ENCODE measurements at places on chromosomes 7 and 10.

DNA sequence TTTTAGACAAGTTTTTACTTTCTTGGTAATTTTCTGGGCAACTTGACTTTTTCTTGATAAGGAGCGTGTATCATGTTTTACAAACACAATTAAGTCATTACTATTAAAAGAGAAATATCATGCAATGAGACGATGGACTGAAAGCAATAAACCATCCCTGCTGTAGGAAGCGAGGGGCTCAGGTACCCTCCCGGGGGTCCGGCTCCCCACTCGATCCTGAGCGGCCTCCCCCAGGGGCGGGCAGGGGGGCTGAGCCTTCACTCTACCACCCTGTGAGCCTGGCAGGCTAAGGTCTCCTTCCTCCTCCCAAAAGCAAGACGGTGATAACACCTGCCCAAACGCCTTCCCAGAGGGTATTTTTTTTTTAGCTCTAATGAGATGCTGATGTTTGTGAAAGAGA lies 51.8 kb upstream of the ADGRA1 start:
- DNase-seq = no peak

DNA sequence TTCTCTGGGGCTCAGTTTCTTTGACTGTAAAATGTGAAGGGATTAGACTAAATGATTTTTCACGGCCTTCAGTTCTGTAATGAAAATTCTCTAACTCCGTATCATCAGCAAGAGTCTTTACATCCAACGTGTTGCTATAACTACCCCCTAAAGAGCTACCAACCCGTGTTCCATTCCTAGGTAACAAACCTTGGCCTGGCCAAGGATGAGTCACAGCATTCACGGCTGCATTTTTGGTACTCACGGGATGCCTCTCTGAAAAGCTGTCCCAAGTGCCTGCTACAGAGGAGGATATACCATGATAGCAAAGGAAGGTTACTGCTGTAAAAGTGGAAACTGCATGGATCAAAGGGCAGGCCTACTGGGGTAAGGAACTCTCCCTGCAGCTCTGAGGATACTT lies 5.9 kb downstream of the LRRC4 start:
- DNase-seq = peak; percentile 48

GRCh38 chr10:105068497-105068896 lies 427.4 kb downstream of the SORCS3 start:
- no peak for DNase-seq

- DNase-seq = peak; percentile 35
Measured at GRCh38 chr10:115948465-115948864, 324.5 kb downstream of the GFRA1 start.

DNA sequence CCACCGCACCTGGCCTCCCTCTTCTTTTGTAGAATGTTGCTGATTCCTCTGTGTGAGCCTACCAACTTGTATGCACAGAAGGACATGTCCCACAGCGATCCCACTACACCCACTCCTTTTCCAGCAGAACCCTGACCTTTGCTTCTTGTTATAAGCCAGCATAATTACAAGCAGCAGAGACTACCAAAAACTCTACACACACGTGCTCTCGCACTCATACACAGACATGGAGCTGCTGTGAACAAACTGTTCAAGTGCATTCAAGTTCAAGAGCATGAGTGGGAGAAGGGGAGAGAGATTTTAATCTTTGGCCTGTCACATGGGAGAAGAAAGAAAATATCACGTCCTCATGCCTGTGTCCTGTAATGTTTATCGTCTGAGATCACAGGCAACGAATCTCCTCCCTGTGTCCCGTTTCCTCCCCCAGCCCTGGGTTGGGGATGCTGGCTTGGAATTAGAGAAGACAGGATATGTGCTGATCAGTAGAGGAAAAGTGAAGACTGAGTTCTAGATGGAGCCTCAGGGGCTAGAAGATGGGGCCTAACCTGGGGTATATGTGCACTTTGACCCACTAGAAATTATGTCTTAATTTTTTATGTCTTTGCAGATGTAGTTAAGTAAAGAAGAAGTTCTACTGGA lies 79.6 kb downstream of the NHLRC2 start:
- DNase-seq = no peak

GRCh38 chr7:114432703-114433102 lies 18.1 kb downstream of the FOXP2 start:
- no peak for DNase-seq

GRCh38 chr7:2633538-2634266 lies 1.9 kb downstream of the TTYH3 start:
- DNase-seq = peak; percentile 87

DNA sequence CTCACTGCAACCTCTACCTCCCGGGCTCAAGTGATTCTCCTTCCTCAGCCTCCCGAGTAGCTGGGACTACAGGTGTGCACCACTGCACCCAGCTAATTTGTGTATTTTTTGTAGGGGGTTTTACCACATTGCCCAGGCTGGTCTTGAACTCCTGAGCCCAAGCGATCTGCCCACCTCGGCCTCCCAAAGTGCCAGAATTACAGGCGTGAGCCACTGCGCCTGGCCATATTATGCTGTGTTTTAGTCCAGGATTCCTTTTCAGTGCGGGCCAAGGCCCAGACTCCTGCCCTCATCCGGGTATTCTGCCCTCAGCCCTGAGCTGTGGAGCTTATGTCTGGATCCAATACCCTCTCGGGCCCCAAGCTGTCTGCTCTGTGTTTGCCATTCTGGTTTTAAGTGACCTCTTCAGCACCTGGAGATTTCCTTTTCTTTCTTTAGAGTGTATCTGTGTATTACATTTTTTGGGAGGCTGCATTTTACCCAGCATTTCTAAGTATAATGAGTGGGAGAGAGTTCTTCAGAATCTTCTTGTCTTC lies 114.9 kb downstream of the BUB3 start:
- no peak for DNase-seq

DNA sequence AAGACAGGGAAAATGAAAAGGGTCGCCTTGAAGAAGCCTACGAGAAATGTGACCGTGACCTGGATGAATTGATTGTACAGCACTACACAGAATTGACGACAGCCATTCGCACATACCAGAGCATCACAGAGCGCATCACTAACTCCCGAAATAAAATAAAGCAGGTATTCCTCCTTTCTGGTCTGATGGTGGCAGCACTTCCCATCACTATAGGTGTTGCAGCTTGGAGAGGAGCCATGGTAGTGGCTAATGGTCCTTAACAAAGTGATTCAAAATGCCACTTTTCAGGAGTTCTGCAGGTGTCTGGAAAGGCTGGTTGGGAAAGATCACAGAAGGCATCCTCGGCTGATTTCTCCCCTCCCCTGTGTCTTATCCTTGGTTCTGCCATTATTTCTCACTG lies 22.1 kb downstream of the EXOC4 start:
- no peak for DNase-seq

GRCh38 chr7:33849971-33850559 lies 55.3 kb upstream of the BMPER start:
- DNase-seq = no peak

GRCh38 chr10:21396889-21397288 lies 128.6 kb downstream of the SKIDA1 start:
- no peak for DNase-seq

GRCh38 chr7:112648781-112649180 lies 141.4 kb downstream of the TMEM168 start:
- no peak for DNase-seq

DNA sequence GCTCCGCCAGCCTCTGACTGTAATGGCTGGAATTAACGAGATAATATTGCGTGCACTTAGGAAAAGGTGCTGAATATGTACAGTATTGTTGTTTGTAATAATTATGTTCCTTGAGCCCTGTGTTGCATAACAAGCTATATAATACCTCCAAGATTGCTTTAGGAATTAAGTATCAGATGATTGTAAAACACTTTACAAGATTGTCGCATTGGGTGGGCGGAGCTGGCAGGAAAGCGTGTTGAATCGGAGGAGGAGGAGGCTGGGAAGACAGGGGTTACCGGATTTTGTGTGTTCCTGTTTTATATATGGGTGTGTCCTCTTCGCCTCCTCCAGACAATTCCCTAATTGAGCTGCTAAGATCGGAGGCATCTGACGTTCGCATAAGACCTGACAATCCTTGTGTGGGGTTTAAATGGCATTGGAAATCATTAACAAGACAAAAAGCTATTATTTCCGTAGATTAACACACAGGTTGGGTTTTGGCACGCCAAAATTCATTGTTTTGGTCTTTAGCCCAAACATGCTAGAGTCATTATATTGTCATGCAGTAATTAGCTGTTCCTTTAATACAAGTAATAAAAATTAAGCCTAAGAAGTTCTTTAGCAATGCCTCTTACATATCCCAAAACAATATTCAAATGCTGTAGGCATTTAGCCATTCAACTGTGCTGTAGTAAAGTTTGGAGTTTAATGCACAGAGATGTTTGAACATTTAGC lies 192.9 kb upstream of the SH2B2 start:
- no peak for DNase-seq

GRCh38 chr10:124509880-124510632 lies 48.4 kb downstream of the LHPP start:
- DNase-seq = no peak

- DNase-seq = peak; percentile 88
Measured at GRCh38 chr10:113056441-113057021, 106.5 kb downstream of the TCF7L2 start.

DNA sequence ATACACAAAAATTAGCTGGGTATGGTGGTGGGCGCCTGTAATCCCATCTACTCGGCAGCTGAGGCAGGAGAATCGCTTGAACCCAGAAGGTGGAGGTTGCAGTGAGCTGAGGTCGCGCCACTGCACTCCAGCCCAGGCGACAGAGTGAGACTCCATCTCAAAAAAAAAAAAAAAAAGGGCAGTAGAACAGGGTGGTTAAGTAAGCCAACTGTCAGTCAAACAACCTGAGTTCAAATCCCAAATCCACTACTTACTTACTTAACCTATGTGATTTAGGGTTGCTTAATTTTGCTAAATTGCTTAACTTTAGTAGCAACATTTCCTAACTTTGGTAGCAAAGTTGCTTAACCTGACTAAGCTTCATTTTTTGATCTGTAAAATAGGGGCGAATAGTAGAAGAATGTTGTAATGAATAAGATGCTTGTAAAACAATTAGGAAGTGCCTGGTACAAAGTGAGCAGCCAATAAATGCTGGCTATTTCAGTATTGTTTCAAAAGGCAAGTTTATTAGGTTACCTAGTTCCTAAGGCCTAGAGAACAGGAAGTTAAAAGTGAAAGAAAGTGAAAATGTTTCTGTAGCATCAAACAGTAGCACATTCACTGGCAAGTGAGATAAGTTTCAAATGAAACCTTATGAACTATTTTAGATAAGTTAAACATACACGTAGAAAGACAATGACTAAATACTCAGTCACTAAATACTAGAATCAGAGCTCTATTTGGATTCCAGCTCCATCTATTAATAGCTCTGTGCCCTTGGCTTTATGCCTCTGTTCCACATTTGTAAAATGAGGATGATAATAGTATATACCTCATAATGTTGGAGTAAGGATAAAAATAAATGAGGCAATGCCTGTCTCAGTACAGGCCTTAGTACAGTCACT lies 64.3 kb downstream of the HOXA1 start:
- peak; percentile 52 for DNase-seq

GRCh38 chr10:7417103-7417623 lies 6.3 kb upstream of the SFMBT2 start:
- peak; percentile 64 for DNase-seq

- DNase-seq = no peak
Measured at GRCh38 chr7:117076426-117076943, 123.2 kb downstream of the ST7 start.

DNA sequence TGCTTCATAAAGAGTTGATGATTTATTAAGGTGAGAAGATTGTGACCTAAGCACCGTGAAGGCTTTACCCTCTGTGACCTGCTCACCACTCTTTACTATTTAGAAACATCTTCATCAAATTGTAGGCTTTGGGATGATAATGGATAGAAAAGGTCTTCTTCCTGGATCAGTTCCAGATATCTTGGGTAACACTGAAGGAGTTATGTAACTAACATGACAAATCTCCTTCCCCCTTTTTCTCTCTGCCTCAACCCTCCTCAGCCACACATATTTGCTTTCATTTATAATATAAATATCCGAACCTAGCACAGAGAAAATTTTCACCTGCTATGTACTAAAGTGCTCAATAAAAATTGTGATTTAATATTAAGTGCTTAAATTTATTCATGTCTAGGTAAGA lies 151.5 kb downstream of the FRMD4A start:
- DNase-seq = no peak

DNA sequence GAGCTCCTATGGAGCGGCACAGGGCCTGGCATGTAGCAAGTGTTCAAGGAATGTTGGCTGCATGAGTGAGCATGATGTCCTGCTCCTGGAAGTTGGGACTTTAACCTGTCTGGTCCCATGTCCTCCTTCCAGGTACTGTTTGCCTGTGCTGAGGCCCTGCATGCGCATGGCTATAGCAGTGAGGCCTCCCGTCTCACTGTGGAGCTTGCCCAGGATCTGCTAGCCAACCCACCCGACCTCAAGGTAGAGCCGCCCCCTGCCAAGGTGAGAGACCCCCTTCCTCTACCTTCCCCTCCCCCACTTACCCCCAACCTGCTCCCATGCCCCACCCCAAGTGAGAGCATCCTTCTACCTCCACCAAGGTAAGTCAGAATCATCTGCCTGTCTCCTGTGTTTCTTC lies 8.1 kb downstream of the ZSWIM8 start:
- no peak for DNase-seq

DNA sequence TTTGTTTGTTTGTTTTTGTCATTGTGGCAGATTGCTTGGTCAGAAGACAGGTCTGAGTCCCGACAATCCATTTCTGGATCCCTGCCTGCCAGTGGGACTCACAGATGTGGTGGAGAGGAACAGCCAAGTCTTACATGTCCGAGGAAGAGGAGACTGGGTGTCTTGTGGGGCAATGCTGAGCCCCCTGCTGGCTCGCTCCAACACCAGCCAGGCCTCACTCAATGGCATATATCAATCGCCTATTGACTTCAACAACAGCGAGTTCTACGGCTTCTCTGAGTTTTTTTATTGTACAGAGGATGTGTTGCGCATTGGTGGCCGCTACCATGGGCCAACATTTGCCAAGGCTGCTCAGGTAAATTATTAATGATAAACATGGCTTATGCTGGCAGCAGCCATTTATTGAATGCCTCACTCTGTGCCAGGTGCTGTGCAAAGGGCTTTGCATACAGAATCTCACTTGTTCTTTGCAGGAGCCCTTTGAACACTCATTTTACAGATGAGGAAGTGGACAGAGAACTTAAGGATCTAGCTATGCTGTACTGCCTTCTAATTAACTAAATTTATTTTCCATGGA lies 33.3 kb downstream of the COX15 start:
- DNase-seq = peak; percentile 8

DNA sequence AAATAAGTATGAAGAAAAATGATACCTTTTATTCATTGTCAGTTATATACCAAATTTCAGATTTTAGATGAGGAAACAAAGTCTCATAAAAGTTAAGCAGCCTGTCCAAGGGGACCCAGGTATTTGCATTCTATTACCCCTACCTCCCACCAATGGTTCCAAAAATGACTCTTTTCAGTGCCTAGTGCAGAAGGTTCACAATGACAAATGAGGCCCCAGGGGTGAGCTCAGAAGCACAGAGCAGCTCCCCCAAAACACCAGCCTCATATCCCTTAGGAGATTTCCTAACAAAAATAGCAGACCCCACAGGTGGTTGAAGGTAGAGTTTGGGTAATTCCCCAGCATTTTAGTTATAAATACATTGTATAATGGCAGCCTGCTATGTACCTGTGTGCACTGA lies 168.6 kb downstream of the REEP3 start:
- DNase-seq = no peak

GRCh38 chr10:102283488-102283887 lies 38.2 kb downstream of the GBF1 start:
- no peak for DNase-seq

GRCh38 chr7:123533929-123534382 lies 439 bp downstream of the IQUB start:
- DNase-seq = no peak
